Suprapubic skin (tissue), 4 donors: ENCODE measurements at places on chromosomes 12 and 14. TPM values are rescaled to one million over a fixed set of nuclear protein-coding genes. Genes with fewer than 3 reads are reported as not detected.

GRCh38 chr14:99548871-99549515 lies 55.0 kb downstream of the CCDC85C start:
- DNase-seq = no peak

GRCh38 chr12:110921262-110921661 lies 883 bp upstream of the MYL2 start:
- no peak for DNase-seq

DNA sequence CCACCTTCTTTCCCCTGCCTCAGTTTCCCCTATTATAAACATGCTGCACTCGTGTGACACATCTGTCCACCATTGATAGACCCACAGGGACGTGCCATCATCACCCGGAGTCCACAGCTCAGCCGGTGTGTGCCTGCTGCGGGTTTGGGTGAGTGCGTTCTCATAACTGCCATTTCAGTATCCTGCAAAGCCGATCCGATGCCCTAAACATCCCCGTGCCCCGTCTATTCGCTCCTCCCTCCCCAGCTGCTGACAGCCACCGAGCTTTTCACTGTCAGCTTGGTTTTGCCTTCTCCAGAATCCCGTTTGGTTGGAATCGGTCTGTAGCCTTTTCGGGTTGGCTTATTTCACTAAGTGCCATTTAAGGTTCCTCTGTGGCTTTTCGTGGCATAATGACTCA lies 3.9 kb downstream of the LRCOL1 start:
- DNase-seq = no peak

DNA sequence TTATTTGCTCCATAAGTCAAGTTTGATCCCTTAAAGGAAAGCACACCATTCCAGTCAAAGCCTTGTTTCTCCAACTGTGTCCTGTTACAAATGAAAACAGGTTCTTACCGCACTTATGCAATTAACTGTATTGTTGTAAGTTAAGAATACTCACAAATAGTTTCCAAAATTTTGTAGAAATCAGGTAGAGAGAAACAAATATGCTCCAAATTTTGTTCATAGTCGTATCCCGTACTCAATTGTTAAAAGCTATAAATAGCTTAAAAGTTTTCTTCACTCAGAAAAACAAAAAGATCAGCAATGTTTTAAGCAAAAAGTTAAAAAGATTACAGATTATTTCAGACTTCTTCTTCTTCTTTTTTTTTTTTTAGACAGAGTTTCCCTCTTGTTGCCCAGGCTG lies 4.0 kb upstream of the AACS start:
- no peak for DNase-seq

DNA sequence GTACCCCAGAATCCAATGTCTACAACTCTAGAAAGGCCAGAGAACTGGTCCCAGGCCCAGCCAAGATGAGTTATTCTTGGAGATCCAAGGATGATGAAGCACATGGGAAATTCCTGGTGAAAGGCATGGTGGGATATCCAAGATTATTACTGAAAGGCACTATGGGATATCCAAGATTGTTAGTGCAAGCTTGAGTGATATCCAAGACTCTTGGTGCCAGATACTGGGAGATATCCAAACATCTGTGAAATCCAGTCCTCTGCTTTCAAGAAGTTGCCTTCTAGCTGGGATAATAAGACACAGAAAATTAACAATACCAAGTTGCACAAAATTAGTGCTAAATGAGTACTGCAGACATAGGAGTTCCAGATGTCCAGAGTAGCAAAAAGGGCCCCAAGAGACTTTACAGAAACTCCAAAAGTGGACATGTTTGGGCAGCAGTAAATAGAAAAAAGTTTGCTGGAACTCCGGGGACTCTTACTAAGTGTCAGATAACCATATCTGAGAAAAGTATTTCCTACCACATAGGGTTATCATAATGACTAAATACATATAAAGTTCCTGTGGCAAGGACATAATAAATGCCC lies 34.6 kb downstream of the PHLDA1 start:
- no peak for DNase-seq

DNA sequence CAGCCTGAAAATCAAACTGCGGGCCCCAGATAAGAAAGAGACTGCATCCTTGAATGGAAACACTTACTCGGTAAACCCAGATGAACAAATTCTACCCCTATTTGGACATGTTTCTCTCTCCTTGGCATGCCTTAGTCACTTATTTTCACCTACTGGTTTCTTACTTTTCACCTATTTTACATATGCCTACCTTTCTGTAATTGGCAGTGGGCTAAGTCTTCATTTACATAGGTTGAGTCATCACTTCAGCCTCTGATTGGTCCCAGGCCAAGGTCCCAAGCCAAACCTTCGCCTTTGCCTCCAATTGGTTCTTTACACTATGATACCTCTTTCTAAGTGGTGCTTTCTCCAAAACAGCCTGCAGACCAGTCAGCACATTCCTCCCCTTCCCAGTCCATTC lies 111.3 kb downstream of the DYRK2 start:
- no peak for DNase-seq

DNA sequence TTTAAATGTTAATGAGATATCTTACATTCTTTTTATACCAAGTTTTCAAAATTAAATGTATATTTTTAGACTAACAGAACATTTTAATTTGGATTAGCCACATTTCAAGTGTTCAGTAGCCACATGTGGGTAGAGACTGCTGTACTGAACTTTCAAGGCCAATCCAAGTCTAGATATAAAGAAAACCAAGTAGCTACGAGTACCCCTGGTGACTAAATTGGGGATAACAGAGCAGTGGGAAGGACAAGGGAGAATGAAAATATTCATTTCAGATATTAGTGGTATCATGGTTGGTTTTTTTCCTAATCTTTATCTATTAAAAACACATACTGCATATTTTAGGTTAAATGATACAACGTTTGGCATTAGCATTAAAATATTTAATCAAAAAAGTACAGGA lies 69.4 kb upstream of the RHOJ start:
- DNase-seq = no peak

DNA sequence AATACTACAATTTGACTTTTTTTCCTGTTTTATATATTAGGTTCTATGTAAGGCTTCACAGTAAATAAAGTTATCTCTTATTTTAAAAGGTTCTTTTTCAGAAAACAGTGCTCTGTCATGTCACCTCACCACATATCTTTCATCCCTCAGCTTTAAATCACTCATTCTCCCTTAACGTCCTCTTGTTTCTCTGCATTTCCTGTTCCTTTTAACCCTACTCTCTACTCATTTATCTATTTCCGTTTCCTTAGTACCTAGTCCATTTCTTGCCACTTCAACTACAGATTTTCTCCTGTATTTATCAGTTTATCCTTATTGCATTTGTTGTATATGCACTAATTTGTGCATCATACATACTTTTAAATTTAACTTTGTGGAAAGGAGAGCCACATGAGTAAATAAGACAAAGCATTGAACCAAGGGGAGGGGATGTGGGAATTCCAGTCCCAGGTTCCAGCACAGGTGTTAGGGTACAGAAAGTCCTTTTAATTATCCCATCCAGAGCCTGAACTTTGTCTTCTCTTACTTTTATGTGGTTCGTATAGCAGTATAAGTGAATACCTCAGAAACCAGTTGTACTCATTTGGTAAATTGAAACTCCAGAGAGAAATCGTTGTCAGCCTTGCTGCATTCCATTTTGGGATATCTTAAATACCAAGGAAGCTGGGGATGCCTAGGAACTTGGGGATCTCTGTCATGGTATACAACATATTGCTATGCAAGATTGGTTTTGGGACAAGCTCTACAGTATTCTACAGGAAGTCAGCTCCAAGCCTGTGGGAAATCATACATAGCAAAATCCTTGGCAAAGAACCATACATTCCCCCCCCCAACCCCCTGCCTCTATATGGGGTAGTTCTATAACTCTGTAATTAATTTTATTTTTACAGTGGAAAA lies 120.5 kb downstream of the DIP2B start:
- DNase-seq = no peak

- no peak for DNase-seq
These were observed 123.1 kb upstream of the RASSF8 start for GRCh38 chr12:25835385-25835784.

The RNASE2 gene
- total RNA-seq = not detected

The MMAB gene
- total RNA-seq = 37.2 TPM

The OTUB2 gene
- total RNA-seq = 18.6 TPM

The C12orf60 gene
- not detected for total RNA-seq

The SIX1 gene
- not detected for total RNA-seq

The YAF2 gene
- 12.5 TPM for total RNA-seq
